ENCODE measurements at places on chromosomes 11 and 22. TPM values are rescaled to one million over a fixed set of nuclear protein-coding genes. Genes with fewer than 3 reads are reported as not detected.
A peak's percentile ranks its signal among the peaks of the same experiment; 100 is the strongest.

TIGD3 gene
- polyA plus RNA-seq: 0.88 TPM

SLC22A12 gene
- polyA plus RNA-seq: not detected

CALCA gene
- polyA plus RNA-seq: 0.33 TPM

OR51V1 gene
- polyA plus RNA-seq: not detected

ACRV1 gene
- polyA plus RNA-seq: 0.16 TPM

CASP5 gene
- not detected for polyA plus RNA-seq

TPP1 gene
- 36.8 TPM for polyA plus RNA-seq

CYTH4 gene
- not detected for polyA plus RNA-seq

PKDREJ gene
- polyA plus RNA-seq: not detected

MPEG1 gene
- not detected for polyA plus RNA-seq

IL10RA gene
- polyA plus RNA-seq: not detected

DRD2 gene
- 0.07 TPM for polyA plus RNA-seq

DNA sequence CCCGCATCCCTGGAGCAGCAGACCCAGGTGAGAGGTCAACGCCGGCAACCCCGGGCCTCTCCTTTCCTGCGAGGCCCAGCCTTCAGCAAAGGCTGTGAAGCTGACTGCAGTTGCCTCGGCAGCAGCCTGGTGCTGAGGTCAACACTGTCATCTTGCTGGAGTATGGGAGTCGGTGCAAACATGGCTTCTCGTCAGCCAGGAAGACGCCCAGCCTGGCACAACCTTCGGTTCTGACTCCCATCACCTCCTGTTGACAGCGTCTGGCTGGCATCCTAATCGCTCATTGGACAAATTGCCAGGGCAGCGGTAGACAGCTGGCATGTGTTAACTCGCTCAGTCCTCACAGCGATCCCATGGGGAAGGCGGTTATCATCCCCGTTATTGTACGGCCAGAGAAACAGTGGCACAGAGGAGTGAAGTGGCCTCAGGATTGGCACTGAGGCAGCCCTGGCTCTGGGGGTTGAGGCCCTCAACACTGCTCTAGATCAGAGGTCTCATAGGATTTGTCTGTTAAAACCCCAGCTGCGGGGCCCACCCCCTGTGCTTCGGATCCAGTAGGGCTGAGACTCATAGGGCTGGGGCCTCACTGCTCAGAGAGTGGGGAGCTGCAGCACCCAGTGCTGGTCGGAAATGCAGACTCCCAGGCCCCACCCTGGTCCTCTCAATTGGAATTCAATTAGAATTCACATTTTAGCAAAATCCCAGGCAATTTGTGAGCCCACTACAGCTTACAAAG is 39.3 kb upstream of the TP53I11 start:
- DNase-seq: peak; percentile 62

- no peak for DNase-seq
These were observed 64.7 kb upstream of the VPREB1 start for GRCh38 chr22:22179858-22180257.

DNA sequence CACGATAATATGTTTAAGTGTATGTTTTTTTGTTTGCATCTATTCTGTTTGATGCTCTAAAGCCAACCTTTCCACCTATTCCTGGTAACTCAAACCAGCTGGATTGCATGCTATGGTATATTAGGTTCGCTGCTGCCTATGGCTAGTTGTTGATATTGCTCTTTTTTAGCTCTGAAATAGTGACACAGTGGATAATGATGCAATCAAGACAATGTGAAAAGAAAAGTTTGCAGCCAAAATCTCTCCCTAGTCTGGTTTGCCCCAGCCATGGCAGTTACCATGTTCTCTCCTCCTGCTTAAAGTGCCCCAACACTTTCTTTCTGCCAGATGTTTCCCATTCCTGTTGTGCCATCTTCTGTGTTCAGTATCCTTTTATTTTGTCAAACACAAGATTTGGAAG is 269.7 kb downstream of the DYNC2H1 start:
- DNase-seq: peak; percentile 44

GRCh38 chr11:14445542-14446530 is 53.8 kb downstream of the COPB1 start:
- DNase-seq: no peak

DNA sequence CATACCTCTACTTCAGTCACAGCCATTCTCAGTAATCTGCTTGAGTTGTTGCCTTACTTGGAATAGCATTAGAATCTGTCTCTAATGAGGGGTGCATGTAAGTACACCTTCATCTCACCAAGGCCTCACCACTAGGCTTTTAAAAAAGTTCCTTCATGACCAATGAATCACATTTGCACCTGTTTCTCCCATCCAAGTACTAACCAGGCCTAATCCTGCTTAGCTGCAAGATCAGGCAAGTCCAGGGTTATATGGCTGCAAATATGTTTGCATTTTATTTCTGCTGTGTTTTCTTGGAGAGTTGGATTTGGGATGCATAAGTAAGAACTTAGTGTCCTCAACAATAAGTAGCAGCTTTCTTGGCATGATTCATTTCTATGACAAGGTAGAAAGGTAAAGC is 66.9 kb downstream of the BBOX1 start:
- DNase-seq: no peak

DNA sequence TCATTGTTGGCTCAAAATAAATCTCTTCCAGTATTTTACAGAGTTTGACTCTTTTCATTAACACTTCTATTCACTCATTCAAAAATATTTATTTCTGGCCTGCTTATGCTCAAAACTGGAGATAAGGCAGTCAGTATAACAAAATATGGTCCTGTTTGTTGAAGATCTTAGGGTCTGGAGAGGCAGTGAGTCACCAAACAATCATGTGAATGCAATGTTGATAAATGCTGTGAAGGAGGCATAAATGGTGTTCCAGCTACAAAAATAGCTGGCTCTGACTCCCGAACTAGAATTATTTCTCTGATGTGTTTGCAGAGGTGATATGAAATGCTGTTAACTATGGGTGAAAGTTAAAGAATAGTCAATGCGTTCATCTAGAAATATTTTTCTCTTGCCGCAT is 390.6 kb downstream of the AASDHPPT start:
- no peak for DNase-seq

GRCh38 chr11:100719809-100720221 is 32.7 kb downstream of the ARHGAP42 start:
- DNase-seq: peak; percentile 92

GRCh38 chr11:73576185-73576614 is 21.7 kb downstream of the FAM168A start:
- DNase-seq: no peak

DNA sequence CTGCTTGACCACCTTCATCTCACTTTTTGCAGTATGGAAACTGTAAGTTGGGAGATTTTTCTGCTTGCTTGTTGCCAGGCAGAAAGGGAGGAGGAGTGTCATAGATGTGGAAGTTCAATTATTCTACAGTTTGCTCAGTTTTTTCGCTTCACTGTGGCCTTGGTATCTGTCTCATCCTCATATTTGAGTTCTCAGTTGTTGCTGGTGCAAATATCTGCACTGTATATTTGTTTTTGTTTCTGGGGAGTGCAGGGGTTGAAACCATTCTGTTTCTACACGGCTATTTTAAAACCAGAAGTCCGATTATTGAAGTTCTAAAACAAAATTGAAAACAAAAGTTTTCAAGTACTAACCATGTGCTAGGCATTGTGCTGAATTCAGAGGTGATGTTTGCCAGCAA is 153.4 kb downstream of the JRKL start:
- DNase-seq: no peak

DNA sequence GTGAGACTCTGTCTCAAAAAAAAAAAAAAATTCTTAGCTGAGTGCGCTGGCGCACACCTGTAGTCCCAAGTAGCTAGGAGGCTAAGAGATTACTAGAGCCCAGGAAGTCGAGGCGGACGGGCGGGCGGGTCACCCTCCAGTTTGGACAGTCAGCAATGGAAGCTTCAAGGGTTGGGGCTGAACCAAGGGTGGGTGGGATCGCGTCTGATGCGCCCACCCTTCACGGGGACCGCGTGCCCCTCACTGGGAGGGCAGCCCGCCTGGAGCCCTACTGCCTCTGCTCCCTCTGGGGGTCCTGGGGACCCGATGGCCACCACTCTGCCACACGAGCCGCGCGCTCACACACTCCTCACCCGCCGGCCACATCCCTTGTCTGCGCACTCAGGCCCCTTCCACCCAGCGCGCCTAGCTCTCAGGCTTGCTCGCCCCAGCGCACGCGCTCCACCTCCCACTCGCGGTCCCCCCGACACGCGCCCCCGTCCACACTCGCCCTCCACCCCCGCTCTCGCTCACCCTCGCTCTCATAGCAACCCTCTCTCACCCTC is 494 bp downstream of the CHID1 start:
- DNase-seq: peak; percentile 39

DNA sequence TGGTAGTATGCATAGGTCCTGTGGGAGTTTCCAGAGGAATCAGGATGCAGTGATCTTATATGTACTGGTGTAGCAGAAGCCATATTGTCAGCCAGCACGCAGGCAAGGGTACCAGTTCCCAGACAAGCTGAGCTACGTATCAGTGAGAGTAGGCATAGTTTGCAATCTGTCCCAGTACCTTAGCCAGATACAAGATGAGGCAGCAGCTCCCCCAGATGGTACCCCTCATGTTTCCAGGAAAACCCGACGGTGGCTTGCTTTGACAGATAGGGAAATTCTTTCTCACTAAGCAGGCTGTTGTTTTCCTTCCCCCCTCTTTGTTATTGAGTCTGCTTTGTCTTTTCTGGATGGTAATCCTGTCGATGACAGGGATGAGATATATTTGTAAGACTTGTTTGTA is 109.7 kb upstream of the RRM1 start:
- peak; percentile 20 for DNase-seq

DNA sequence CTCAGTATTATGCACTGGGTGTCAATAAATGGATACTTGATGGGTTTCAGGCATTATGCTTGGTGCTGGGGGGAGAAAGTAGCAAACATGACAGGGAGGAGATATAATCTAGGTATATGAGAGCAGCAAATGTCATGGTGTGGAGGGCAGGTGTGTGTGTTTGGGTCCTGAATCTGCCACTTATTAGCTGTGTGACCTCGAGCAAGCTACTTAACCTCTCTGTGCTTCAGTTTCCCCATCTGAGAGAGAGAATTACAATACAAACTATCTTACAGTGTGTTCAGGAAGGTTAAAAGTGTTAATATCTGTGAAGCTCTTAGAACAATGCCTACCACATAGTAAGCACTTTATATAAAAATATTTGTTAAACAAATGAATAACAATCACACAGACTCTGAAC is 2.8 kb downstream of the SLC22A8 start:
- DNase-seq: no peak

GRCh38 chr11:127338380-127339259 is 338.1 kb upstream of the KIRREL3 start:
- no peak for DNase-seq

DNA sequence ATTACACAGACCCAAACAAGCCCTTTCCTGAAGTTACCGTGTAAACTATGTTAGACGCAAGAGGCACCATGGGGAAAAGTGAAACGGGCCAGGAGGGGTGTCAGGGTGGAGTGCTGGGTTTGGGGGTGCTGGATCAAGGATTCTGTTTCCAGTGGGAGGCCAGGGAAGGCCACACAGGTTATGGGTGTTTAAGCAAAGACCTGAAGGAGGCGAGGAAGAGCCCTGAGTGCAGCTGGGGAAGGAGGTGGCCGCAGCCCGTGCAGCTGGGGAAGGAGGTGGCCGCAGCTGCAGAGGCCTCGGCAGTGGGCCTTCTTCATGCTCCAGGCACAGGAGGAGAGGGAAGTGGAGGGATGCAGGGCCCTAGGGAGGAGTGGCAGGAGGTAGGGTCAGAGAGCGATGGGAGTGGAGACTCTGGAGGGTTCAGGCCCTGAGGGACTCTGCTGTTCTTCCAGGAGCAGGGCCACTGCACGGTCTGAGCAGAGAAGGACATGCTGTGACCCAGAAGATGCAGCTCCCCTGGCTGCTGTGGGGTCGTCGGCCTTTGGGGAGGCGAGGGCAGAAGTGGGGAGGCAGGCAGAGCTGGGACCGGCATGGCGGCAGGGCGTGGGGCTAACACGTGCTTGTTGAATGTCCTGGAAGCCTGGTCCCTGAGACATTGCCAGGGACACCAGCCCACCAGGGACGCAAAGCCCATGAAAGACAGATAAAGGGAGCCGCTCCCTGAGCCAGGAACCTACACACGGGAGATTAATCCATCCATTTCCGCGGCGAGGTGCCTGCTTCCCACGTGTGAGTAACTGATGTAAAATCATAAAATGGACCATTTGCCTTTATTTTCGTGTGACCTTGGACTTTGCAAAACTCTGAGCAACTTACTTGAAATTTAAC is 1049.1 kb downstream of the BRD1 start:
- no peak for DNase-seq

DNA sequence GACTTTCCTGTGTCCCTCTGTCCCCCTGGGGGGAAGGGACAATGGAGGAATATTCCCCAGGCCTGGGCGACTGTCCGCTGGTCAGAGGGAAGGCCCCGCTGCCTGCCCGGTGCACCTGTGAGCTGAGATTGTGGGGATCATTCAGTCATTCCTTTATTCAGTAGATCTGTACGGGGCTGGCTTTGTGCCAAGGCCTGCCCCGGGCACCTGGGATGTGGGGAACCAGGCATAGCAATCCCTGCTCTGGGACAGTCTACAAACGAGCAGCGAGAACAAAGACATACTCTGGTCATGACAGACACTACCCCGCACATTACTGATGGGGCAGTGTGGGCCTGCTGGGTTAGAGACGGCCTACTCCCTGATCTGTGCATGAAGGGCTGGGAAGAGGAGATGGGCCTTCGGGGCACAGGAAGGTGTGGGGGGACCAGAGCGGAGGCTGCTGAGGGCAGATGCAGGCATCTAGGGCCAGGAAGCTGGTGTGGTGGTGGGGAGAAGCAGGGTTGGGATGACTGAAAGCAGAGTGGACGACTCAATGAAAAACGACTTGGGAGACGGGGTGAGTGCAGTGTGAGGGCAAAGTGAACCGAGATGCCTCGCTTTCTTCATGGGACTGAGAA is 1.8 kb upstream of the MYO7A start:
- DNase-seq: no peak

DNA sequence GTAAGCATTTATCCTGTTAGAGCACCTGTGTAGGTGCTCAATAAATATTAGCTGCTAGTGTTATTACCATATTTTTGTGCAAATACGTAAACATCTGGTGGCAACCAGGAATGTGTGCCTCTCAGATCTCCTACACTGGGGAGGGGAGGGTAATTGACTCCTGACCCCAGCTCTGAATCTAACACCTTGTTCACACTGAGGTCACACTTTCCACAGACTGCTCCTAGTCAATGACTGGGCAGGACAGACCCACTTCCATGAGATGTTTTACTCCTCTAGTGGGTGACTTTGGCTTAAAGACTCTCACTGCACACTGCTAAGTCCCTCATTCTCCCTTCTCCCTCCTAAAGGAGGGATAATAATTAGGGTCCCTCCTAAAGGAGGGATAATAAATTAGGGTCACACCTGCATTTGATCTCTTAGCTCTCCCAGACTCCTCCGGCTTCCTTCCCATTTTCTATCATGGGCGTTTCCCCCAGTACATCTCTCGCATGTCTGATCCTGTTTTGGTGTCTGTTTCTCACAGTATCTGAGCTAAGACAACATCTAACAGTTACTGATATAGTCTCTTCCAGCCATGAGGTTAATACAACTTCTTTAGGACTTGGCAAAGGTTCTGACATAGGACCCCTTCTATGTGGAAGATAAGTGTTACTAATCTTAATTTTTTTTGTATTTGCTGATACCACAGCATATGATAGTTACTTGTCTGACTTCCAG is 8.0 kb downstream of the CSTPP1 start:
- no peak for DNase-seq

- DNase-seq: no peak
These were observed 28.1 kb downstream of the TENM4 start for GRCh38 chr11:79412761-79413160.

Data from cardiac muscle cell (in vitro differentiated cells and primary cell).